ENCODE measurements at places on chromosomes 7 and 10.

DNA sequence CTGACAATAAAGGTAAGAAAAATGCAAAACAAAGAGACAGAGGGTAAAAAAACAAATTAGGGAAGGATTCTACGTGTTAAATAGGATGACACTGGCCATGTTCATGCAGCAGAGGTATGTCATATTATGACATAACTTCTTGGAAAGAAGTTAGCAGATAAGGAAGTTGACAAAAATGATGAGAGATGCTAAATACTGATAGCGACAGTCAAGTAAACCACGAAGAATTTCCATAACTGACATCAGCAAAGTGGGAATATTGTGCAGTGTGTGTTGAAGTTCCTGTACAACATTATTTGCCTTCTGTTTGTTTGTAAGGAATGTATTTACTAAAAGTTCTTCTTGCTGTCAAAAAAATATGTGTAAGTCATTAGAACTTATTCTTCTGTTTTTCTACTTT, 29.5 kb downstream of the MDH2 start:
- DNase-seq, result no peak

- no peak for DNase-seq
These were observed 27.4 kb downstream of the WIPI2 start for GRCh38 chr7:5217396-5217795.

DNA sequence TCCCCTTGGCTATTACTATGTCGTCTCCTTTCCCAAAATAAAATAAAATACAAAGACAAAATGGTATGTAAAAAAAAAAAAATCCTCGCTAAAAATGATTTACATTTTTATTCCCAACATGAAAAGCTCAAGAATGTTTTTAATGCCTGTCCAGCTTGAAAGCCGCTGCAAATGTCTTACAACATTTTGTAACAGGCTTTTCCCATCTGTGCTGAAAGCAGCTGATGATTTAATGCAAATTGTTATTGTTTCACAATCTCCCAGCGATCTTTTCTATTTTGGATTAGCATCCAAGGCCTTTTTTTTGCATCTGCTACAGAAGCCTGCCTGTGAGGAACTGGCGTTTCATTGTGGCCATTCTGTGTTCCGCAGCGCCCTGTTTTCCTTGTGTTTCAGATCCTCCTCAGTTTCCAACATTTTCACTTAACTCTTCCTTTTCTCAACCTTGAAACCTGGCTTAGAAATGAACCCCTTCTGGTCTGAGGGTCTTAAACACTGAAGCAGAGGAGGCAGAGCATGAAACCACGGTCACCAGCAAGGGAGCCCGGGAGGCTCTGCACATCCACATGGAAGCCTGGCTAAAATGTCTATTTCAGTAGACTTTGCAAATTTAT, 712.1 kb downstream of the PARD3 start:
- no peak for DNase-seq

DNA sequence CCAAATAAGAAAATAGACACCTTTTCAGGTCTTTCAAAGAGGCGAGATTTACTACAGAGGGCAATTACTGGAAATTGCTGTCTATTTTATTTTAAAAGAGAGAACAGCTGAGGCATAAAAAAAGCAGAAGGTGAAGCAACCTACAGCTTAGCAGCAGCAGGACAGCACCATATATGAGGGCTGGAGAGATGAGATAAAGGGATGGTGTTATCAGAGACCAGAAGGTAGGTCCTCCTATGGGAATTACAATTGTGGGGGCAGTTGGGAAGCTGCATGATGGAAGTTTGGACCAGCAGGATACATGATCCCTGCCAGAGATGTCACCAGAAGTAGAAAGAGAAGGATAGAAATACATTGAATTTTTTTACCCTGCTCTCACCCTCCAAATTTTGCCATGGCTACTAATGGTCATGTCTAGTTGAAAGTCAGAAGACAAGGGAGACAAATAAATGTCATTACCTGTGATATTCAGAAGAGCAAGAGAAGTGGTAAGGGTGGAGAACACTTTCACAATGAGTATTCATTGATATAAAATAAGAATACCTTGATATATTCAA, 77.2 kb upstream of the CALCR start:
- no peak for DNase-seq

DNA sequence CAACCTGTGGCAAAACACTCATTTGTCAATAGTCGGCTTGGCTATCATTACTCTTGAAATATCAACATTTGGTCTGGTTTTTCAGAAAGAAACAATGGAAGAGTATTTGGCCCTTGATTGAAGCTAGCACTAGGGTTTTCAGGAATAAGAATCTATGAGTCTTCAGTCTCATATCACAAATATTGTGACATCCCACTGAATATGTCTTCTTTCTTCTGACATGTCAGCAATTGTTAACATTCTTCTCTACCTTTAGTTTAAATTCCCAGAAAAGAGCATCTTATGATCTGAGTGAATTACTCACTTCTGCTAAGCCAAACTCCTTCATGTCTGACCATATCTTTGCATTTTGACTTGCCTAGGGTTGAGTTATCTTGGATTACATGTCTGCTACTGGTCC, 435.2 kb upstream of the SEMA3D start:
- DNase-seq, result no peak

- DNase-seq, result no peak
These were observed 11.6 kb upstream of the FFAR4 start for GRCh38 chr10:93554760-93555432.

- no peak for DNase-seq
These were observed 148.9 kb downstream of the PARD3 start for GRCh38 chr10:34666008-34666704.

GRCh38 chr7:25060487-25061055, 64.5 kb downstream of the CYCS start:
- no peak for DNase-seq

DNA sequence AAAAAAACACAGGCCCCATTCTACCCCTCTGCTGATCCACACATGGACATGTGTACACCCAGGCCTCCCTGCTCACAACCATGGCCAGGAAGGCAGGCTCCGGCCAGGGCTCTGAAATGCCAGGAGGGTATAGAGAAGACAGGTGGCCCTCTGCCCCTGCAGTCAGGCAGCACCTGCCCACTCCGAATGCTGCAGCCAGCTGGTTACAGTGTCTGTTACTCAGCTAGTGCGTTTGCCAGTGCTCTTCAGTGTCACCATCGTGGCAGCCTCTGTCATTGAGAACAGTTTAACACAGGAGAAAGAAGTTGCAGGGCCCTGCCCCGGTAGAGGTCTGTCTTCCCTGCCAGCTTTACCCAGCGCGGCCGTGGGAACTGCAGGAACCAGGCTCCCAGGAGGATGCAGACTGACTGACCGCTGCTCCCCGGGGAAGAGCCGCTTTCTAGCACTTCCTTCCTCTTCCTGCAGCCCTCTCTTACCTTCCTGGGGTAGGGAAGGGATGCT, 128.8 kb upstream of the FAM20C start:
- DNase-seq, result no peak

DNA sequence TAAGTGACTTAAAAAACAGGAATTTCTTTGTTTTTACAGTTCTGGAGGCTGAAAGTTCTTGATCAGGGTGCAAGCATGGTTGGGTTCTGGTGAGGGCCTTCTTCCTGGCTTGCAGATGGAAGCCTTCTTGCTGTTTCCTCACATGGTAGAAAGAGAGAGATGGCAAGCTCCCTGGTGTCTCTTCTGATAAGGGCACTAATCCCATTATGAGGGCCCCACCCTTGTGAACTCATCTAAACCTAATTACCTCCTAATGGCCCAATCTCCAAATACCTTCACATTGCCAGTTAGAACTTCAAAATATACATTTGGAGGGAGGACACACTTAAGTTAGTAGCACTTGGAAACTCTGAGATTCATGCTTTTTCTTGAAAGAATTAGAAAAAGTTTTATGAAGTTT, 314.4 kb upstream of the AOAH start:
- no peak for DNase-seq

DNA sequence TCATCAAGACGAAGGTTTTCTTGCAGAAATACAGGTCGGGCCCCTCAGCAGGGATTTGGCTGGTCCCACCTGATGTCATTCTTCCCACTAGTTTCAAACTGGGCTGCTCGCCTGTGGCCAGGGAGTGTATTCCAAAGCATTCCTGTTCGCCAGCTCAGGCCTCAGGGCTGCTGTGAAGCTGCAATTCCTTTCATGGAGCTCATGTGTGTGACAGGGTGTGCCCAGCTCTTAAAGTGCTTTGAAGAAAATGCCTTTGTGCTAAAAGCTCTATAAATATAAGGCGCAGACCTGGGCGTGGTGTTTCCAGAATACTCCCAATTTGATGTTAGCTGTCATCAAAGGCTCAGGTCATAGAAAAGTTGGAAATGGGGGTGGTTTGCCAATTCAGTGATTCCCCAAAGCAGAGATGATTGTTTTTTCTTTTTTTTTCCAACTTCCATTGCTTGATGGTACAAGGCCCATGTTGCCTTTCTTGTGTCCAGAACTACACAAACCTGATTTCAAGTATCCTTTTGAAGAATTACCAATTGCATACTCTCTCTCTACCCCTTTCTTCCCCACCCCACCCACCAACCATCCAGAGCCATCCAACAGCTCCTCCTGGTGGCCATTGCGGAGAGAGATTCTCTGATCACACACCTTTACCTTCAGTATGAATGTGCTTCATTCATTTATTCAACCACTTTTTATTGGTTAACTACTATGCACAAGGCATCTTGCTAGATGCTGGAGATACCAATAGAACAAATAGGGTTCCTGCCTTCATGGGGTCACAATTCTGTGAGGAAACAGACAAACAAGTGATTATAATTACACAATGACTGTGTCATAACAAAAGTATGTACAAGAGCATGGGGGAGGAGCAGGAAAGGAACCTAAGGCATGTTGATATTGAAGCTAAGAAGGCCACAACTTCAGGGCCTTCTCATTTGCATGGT, 297.3 kb upstream of the LYZL1 start:
- DNase-seq, result no peak

GRCh38 chr7:94250124-94250523, 144.6 kb upstream of the COL1A2 start:
- no peak for DNase-seq

DNA sequence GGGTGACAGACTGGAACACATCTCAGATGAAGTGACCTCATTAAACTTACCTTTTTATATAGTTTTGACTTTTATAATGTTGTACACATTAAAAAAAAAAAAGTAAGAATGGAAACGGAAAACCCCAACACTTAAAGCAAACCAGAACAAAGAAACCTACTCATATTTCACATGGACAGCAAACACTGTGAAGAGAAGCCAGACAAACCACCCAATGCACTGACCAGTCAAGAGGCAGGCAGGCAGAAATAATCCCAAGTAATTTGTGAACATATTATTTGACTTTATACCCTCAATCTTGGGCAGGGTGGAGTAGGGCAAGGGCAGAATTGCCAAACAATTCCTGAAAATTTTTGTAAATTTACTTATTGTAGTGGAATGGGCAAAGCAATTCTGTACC, 39.8 kb downstream of the WAPL start:
- DNase-seq, result no peak

GRCh38 chr7:94656925-94657731, 1.2 kb upstream of the SGCE start:
- DNase-seq, result no peak

DNA sequence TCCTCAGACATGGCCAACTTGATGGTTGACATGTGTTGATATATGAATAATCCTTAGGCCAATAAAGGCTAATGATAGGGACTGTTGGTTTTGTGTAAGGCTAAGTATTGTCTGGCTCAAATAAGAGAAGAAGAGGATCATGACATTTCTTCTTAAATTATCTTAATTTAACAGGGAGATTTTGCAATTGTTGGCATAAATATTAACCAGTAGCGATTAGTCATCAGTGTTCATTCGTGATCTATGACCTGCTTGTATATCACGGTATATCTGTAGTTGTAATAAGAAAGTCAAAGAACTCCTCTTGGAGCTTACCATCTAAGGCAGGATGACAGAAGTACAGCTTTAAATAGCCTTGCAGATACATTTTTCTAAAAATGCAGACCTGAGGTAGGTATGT, 196.4 kb downstream of the CREB5 start:
- DNase-seq, result no peak

DNA sequence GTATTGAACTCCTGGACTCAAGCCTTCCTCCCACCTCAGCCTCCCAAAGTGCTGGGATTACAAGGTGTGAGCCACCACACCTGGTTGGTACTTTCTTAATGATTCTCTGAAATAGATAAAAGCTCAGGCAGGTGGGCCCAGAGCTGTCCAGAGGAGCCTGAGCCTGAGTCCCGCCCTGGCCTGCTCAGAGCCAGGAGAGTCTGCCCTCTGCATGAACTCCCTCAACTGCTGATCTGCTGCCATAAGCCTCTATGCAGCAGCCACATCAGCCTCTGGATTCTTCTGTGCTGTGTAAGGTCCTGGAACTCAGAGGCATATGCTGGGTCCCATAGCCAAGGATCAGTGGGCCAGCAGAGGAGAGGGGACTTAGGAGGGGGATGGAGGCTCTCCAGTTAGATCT, 23.1 kb upstream of the DDIT4 start:
- DNase-seq, result no peak

DNA sequence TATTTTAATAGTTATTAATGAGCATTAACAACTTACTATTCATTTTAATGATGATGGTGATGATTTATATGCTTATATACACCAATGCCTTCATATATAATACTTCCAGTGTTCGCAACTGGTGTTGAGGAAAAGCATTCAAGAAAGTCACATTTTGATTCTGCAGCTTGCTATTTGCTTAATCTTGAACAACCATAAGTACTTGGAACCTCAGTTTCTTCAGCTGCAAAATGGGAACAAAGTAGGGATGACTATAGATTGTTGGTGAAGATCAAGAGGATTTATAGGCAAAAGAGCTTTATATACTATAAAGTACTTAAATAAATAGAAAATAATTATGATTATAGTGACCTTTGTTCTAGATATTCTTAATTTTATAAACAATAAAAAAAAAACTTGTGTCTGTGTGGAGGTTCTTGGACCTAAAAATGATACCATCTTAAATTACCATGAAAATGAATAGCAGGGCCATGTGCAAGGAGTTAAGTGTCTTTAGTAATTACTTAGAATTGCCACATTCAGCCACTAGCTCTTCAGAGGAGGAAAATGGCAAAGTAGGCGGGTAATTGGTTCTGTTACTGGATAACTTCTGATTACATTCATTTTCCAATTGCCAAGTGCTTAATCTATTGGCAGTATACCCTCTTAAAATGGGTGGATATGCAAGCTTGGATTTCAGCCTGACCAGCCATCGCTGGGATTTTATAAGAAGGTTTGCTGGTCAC, 4.5 kb downstream of the ARID5B start:
- no peak for DNase-seq

GRCh38 chr10:62815381-62816075, 638 bp downstream of the EGR2 start:
- no peak for DNase-seq

- no peak for DNase-seq
These were observed 244.2 kb downstream of the IPMK start for GRCh38 chr10:58023341-58024073.

DNA sequence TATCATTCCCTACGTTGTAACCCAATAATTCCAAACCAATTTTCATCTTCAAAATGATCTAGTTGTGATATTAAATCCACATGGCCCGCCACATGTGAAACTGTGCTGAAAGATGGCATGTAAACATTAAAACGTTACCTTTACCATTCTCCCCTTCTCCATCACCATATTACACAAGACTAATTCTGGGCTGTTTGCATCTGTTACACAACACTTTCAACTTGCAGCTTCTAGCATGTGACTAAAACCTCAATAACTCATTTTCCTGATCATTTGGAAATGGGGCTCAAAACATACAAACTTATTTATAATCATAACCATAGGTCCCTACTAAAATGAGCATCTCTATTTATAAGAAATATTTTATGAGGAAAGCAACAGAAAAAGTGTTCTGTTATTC, 4.7 kb downstream of the MTERF1 start:
- no peak for DNase-seq

- DNase-seq, result no peak
These were observed 100.3 kb downstream of the ARL5B start for GRCh38 chr10:18759575-18759974.
